ENCODE measurements at places on chromosomes 7 and 10.

DNA sequence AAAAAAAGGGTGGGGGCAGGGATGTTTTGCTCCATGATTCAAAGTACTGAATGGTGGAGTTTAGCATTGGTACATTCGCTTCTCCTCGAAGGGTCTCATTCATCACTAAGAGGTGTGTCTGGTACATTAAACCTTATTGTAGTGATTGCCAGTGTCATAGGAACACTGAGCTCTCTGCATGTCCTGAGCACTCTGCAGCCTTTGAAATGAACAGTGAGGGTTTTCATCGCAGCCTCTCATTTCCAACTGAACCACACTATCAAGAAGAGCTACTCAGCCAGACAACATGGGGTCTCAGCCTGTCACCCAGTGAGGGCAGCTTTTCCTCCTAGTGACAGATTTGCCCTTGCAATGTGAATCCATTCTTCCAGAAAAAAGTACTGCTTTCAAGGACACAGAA, 7.6 kb upstream of the DEPP1 start:
- peaks cover 7% of the 10 kb centered on the region for H3K27me3 ChIP-seq
- no peak overlapping the region for H3K27ac ChIP-seq
- no peak overlapping the region for H3K4me3 ChIP-seq
- no peaks in the 10 kb centered on the region for H3K36me3 ChIP-seq
- H3K4me1 ChIP-seq, result peaks cover 6% of the 10 kb centered on the region

GRCh38 chr10:75265856-75266255, 30.1 kb upstream of the COMTD1 start:
- no peaks in the 10 kb centered on the region for H3K36me3 ChIP-seq
- no peak overlapping the region for H3K27ac ChIP-seq
- DNase-seq, result no peak
- H3K4me3 ChIP-seq, result no peak overlapping the region

DNA sequence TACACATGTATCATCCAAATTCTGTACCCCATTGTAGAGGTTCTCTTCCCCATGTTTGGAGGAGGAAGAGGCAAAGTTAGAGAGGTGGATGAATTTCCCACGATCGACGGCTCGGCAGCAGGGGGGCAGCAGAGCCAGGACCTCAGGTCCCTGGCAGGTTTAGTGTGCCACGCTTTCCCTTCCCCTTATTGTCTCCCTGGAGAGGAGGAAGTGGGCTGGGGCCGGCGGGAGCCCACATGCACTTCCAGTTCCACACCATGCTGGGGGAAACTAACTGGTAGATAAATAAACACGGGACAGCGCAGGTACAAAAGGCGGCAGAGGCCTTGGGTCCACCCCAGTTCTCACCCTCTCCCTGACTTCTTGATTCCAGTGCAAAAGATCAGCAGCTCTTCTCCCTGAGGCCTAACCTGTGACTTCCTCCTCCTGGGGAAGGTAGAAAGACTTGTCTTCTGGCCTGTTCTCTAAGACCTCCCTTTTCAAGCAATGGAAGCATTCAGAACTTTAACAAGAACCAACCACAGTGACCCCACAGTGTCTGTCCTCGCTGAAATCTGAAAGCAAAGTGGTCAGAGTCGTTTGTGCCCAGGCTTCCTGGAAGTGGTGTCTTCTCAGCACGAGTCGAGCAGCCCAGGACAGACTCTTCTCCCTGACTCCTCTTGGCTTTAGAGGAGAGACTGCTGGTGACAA, 30.5 kb upstream of the SRGN start:
- peaks cover 5% of the 10 kb centered on the region for H3K36me3 ChIP-seq
- H3K4me1 ChIP-seq, result peaks cover 57% of the 10 kb centered on the region
- H3K27me3 ChIP-seq, result no peaks in the 10 kb centered on the region
- peak overlapping the region; percentile 23 for H3K4me3 ChIP-seq

- H3K27me3 ChIP-seq, result peaks cover 15% of the 10 kb centered on the region
- H3K4me3 ChIP-seq, result no peak overlapping the region
- DNase-seq, result no peak
- peaks cover 5% of the 10 kb centered on the region for H3K36me3 ChIP-seq
- H3K4me1 ChIP-seq, result peaks cover 4% of the 10 kb centered on the region
Measured at GRCh38 chr7:36809086-36809485, 84.8 kb upstream of the AOAH start.

DNA sequence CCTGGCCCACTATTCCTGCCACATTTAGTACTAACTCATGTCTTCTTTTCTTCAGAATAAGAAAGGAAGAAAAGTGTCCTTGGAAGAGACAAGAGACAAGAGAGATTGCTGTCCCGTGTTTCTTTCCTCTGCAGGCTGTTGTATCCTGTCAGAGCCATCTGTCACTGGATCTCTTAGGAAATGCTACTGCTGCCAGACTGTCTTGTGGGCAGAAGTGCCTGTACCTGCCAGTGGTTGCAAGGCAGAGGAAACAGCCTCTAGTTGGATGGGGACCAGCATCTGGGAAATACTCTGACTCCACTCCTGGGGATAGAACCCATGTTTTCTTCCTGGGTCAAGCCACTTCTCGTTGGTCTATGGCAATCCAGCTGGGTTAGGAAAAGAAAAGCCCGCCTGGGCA, 16.7 kb upstream of the MAP3K8 start:
- H3K27ac ChIP-seq, result no peak overlapping the region
- H3K4me3 ChIP-seq, result no peak overlapping the region
- H3K36me3 ChIP-seq, result no peaks in the 10 kb centered on the region
- no peak for DNase-seq
- peaks cover 44% of the 10 kb centered on the region for H3K4me1 ChIP-seq
- no peaks in the 10 kb centered on the region for H3K27me3 ChIP-seq

- no peak overlapping the region for H3K4me3 ChIP-seq
- peaks cover 2% of the 10 kb centered on the region for H3K27me3 ChIP-seq
- H3K4me1 ChIP-seq, result no peaks in the 10 kb centered on the region
- no peak for DNase-seq
- no peaks in the 10 kb centered on the region for H3K36me3 ChIP-seq
- no peak overlapping the region for H3K27ac ChIP-seq
Measured at GRCh38 chr10:13062803-13063202, 37.2 kb upstream of the OPTN start.

DNA sequence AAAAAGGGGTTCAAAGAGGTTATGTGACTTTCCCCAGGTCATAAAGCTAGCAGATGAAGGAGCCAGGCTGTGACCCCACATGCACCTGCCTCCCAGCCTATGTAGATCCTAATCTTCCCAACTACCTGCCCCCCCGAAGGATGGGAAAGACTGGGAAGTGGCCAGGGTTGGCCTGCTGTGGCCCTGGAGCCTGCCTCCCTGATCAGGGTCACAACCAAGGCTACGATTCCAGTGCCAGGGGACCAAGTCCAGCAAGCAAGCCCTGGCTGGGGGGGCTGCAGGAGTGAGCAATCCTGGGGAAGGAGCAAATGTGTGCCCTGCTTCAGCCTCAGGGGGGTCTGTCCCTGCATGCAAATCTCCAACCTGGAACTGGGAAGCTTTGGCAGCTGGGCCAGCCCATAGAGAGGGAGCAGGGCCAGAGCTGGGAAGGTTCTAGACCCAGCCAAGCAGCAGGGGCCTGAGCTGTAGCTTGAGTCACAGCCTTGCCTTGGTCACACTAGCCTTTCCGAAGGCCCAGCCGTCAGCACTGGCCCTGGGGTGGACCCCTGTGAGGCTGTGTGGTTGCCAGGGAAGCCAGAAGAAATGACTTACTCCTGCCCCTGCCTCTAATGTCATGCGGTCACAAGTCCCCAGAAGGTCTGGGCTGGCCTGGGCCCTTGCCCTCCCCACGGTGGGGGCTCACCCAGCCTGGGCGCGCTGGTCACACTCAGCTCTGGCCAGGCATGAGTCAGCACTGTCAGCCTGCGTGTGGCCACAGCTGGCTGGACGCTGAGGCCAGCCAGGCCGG, 96.4 kb upstream of the ZMIZ1 start:
- no peak for DNase-seq

GRCh38 chr10:60448246-60448645, 58.6 kb upstream of the ANK3 start:
- H3K4me1 ChIP-seq, result peaks cover 11% of the 10 kb centered on the region
- no peak overlapping the region for H3K27ac ChIP-seq
- H3K27me3 ChIP-seq, result no peaks in the 10 kb centered on the region

All from activated T-helper 1 cell treated with anti-CD3 and anti-CD28 coated beads, Interleukin-12 subunit alpha, Interleukin-12 subunit beta, Interleukin-2, Interleukin-4 antibody, amounts not matched to agents 30 ng/mL and 10 ng/mL and 1 ng/mL, durations not matched to agents 14 hours and 24 hours and 36 hours (primary cell).